Ureter (tissue), 1 donor: ENCODE measurements at places on chromosomes 4 and X. TPM values are rescaled to one million over a fixed set of nuclear protein-coding genes. Genes with fewer than 3 reads are reported as not detected.

The GAGE12J gene
- not detected for total RNA-seq

The ZNF157 gene
- total RNA-seq, result 0.26 TPM

The PAGE5 gene
- not detected for total RNA-seq

The ANXA10 gene
- 36.3 TPM for total RNA-seq

The ATP2B3 gene
- not detected for total RNA-seq

The CPLX1 gene
- 6.7 TPM for total RNA-seq

The MID1IP1 gene
- 66.4 TPM for total RNA-seq

The PNMA6F gene
- total RNA-seq, result not detected

The CLCN4 gene
- total RNA-seq, result 2.2 TPM

The TMSB15A gene
- not detected for total RNA-seq

The GPC3 gene
- 4.9 TPM for total RNA-seq

The GC gene
- total RNA-seq, result 0.65 TPM

The BTK gene
- total RNA-seq, result 7.9 TPM

The FOXR2 gene
- not detected for total RNA-seq

The SYNPO2 gene
- 381 TPM for total RNA-seq

The NAP1L2 gene
- 8.9 TPM for total RNA-seq

The NHS gene
- total RNA-seq, result 17.4 TPM

The DHRSX gene
- total RNA-seq, result 18.5 TPM

The FMR1NB gene
- not detected for total RNA-seq

The SPANXN3 gene
- total RNA-seq, result not detected

The CLNK gene
- total RNA-seq, result 0.31 TPM

The PCDH18 gene
- total RNA-seq, result 13.7 TPM

The AKAP14 gene
- not detected for total RNA-seq

The TMEM144 gene
- total RNA-seq, result 26.2 TPM

The S100G gene
- total RNA-seq, result not detected
